T-helper 9 cell (primary cell): ENCODE measurements at places on chromosomes 3 and 15.

GRCh38 chr3:64685800-64686445 is 1.9 kb downstream of the ADAMTS9 start:
- DNase-seq: no peak

DNA sequence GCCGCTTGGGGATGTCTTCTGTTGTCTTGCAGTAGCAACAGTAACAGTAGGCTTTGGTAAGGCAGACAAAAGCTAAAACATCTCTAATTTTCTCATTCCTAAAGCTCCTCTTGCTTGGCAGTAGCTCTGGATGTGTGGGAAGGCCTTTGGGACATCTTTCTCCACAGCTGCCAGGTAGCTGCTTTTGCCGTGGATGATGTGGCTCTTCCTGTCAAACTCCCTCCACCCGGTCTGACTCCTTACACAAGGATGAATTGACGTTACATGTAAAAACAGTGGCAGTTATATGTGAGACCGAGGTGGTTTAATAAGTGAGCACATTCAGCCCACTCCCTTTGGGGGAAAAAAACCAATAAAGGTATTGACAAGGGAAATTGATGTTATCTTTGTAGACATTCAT is 309.1 kb downstream of the TUSC7 start:
- DNase-seq: no peak

- DNase-seq: no peak
Observed at GRCh38 chr3:10647376-10647775, 142.0 kb upstream of the ATP2B2 start.

DNA sequence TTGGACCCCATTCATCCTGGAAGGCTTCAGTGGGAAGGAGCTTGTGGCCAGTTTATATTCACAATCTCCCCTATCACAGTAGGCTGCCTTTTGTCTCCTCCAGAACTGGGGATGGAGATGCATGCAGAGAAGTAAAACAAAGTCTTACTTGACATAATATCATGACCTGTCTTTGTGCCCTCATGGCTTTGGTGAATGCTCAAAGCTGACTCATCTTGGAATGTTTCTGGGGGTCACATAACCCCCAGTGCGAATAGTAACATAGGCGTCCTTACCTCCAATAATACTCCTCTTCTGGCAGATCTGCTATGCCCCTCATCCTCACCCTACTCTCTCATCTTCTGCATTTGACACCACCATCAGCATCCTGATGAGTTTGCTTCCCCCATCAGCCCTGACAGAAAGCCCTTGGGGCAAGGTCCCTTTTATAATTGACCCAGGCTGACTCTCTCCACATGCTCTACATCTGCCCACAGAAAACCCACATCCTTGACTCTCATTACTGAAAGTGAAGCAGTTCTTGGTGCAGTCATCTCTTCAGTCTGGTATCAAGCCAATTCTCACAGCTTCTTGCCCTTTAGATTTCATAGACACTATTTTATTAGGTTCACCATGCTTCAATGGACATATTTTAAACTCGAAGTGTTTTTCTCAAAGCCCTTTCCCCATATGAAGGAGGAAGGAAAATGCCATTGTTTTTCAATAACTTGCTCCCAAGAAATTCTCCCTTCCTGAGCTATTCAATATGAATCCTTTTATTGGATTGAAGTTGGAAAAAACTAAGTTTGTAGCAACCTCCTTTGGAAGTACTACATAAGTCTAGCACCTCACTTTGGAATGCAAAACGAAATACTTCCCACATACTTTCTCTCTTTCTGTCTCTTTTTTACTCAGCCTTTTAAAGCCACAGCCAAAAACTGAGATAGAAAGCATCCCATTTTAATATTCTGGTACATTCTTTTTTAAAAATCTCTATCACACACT is 36.6 kb downstream of the OSTN start:
- no peak for DNase-seq

GRCh38 chr15:52976516-52977075 is 186.5 kb upstream of the ONECUT1 start:
- DNase-seq: no peak

DNA sequence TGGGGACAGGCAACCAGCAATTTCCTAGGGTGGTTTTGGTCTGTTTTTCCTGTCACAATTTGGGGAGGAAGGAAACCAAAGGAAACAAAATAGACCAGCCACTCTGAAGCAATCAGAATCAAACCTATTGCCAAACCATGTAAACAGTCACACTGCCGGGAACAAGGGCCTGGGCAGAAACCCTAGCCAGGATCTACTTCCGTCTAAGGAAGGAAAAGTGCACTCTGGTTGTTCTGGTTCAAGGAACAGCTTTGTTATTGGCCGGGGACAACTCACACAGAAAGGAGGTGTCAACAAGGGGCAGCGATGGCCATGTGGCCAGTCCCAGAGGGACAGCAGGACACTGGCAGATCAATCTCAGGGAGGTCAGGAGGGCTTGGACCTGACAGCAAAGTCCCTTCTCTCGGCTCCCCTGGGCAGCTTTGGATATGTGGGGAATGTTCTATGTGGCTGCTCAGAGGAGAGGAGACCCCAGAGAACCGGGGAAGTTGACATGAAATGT is 17.5 kb upstream of the RAD18 start:
- no peak for DNase-seq

DNA sequence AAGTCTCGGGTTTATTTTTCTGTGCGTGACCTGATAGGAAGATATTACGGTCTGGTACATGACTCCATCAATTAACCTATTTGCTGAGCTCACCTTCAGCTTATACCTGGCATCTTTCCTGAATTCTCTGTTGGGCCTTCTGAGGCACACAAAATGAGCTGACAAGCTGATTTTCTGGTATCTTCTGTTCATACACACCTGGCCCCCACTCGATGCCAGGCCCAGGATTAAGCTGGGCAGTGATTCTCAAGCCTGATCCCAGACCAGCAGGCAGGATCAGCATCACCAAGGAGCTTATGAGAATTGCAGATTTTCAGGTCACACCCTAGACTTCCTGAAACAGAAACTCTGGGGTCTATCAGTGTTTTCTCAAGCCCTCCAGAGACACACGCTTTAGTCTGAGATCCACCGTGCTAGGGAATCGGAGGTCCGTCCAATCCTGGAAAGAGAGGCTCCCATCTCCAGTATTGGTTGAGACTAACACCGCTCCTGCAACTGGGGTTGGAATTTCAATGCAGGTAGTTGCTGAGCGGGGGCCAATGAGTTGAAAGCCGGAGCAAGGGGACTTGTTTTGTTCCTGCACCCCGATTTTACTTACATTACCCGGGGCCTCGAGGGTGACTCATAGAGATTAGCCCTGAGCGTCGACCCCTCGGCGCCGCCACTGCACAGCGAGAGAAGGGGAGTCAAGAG is 636 bp upstream of the EIF1B start:
- no peak for DNase-seq

DNA sequence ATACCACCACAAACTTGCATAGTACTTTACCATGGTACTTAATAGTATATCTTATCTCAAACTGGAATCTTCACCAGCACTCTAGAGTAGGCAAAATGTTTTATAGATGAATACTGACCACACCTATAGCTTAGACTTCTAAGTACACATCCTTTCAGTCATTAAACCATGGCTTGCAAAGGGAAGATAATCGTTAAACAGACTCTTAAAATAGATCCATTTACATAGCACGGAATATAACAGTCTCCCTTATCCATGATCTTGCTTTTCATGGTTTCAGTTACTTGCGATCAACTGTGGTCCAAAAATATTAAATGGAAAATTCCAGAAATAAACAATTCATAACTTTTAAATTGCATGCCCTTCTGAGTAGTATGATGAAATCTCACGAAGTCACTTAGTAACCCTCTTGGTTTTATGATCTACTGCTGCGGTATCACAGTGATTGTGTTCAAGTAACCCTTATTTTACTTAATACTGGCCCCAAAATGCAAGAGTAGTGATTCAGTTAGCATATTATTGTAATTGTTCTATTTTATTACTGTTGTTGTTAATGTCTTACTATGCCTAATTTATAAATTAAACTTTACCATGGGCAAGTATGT is 111.4 kb downstream of the HERC1 start:
- DNase-seq: no peak

- DNase-seq: no peak
Observed at GRCh38 chr15:77144026-77144425, 73.1 kb upstream of the TSPAN3 start.

DNA sequence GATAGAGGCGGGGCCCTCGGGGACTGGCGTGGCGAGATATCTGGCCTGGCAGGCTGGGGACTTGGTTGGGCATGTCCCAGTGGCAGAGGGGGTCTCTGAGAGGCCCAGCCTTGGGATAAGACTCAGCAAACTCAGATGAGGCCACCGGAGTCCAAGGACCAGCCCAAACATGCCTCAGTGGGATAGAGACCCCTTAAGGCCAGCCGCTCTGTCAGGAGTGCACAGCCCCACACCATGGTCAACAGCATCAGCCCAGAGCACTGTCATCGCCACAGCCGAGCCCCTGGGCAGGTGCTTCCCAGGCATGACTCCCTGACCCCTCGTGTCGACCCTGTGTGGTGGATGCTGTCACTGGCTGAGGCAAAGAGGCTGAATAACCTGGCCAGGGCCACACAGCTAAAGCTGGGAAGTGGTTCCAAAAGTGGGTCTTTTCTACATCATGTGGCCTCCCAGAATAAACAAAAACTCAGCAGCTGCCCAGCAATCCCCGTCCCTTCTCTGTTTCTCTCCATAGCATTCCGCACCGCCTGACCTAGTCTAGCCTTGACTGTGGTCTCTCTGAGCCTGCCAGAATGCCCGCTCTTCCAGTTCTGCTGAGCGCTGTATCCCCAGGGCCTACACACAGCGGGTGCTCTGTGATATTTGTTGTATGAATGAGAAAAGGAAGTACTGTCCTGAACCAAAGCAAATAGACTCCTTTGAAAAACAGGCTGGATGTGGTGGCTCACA is 15.1 kb downstream of the CTSH start:
- DNase-seq: no peak

GRCh38 chr3:48678566-48679380 is 6.9 kb downstream of the NCKIPSD start:
- no peak for DNase-seq

DNA sequence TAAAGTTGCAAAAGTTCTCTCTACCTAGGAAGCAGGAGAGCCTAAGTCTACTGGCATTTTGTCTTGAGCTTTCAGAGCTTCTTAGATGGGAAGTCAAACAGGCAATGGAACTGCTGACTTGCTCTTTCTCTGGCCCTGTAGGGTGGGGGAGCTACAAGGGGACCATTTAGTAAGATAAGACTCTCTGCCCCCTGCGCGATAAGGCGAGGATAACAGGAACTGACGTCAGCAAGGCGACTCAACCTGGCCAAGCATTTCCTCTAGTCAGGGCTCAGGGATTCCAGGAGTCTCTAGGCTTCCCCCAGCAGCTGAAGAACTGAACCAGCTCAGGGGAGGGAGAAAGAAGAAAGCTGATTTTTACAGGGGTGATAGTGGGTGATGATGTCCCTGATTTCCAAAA is 5.8 kb downstream of the RARB start:
- no peak for DNase-seq

GRCh38 chr3:135238236-135238830 is 443.3 kb downstream of the EPHB1 start:
- DNase-seq: no peak

DNA sequence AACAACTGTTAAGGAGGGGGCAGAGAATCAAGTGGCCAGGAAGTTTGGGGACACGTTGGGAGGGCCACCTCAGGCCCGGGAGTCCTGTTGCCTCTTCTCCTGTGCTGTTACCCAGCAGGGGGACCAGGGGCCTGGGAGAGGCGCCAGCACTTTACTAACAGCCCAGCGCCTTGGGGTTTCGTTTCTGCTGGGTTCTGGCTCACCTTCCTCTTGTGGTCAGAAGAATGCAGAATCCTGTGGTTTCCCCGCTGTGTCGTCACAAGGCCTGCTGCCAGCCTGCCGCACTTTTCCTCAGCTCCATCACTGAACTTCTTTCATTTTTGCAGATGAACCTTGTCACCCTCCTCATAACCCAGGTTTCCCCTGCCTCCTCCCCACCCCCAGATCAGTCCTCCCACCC is 67.7 kb downstream of the SLC30A4 start:
- peak; percentile 69 for DNase-seq

GRCh38 chr3:71589132-71589531 is 5.6 kb upstream of the FOXP1 start:
- DNase-seq: no peak

GRCh38 chr15:36251450-36251849 is 328.0 kb upstream of the CDIN1 start:
- DNase-seq: no peak
